ENCODE measurements at places on chromosomes 7 and 10. TPM values are rescaled to one million over a fixed set of nuclear protein-coding genes. Genes with fewer than 3 reads are reported as not detected.

GRCh38 chr10:91591797-91592174, 41.1 kb downstream of the PPP1R3C start:
- no peak overlapping the region for H3K27ac ChIP-seq
- H3K4me1 ChIP-seq, result no peaks in the 10 kb centered on the region
- no peaks in the 10 kb centered on the region for H3K36me3 ChIP-seq
- no peak overlapping the region for H3K4me3 ChIP-seq

GRCh38 chr10:74925291-74925690, 98.9 kb downstream of the KAT6B start:
- DNase-seq, result no peak
- H3K4me3 ChIP-seq, result no peak overlapping the region
- no peaks in the 10 kb centered on the region for H3K27me3 ChIP-seq
- no peaks in the 10 kb centered on the region for H3K36me3 ChIP-seq
- no peak overlapping the region for H3K27ac ChIP-seq

DNA sequence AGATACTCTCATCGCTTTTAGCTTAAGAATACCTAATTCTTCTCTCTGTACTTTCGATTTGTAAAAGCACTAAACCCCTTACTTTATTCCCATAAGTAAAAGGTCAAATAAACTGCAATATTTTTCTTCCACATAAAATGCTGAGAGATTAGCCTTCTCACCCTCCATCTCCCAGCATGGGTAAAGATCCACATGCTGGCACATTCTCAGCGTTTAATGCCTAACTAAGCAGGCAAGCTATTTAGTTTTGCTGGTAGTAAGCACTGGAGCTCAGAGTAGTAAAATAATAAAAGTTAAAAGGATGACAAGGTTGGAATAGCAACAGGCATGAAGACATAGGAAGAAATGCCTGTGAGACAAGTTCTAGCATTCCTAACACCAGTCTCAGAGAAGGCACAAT, 65.9 kb upstream of the NEBL start:
- no peak overlapping the region for H3K27ac ChIP-seq
- H3K4me1 ChIP-seq, result no peaks in the 10 kb centered on the region
- DNase-seq, result no peak
- no peaks in the 10 kb centered on the region for H3K36me3 ChIP-seq
- no peak overlapping the region for H3K4me3 ChIP-seq

DNA sequence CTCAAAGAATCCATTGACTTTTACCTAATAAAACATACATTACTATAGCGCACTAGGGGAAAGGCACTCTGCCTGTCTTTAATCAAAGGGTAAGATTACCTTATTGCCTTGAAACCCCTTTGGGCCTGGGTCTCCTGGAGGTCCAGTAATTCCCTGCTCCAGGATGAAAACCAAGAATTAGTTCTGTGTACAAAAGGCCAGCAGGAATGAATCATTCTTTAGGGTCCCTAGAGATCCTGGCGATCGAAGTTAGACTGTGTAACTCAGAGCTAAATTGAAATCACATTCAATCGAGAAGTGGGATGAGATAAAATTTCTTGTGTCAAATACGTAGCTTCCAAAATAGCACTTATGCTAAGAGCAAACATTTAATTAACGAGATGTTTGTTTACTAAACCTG, 29.8 kb downstream of the COL28A1 start:
- H3K27me3 ChIP-seq, result no peaks in the 10 kb centered on the region
- no peak overlapping the region for H3K4me3 ChIP-seq
- no peaks in the 10 kb centered on the region for H3K4me1 ChIP-seq
- no peaks in the 10 kb centered on the region for H3K36me3 ChIP-seq

GRCh38 chr7:104848138-104848990, 165.6 kb upstream of the KMT2E start:
- H3K27ac ChIP-seq, result no peak overlapping the region
- peak; percentile 30 for DNase-seq
- H3K4me1 ChIP-seq, result no peaks in the 10 kb centered on the region
- H3K36me3 ChIP-seq, result no peaks in the 10 kb centered on the region
- no peak overlapping the region for H3K4me3 ChIP-seq
- H3K27me3 ChIP-seq, result no peaks in the 10 kb centered on the region

DNA sequence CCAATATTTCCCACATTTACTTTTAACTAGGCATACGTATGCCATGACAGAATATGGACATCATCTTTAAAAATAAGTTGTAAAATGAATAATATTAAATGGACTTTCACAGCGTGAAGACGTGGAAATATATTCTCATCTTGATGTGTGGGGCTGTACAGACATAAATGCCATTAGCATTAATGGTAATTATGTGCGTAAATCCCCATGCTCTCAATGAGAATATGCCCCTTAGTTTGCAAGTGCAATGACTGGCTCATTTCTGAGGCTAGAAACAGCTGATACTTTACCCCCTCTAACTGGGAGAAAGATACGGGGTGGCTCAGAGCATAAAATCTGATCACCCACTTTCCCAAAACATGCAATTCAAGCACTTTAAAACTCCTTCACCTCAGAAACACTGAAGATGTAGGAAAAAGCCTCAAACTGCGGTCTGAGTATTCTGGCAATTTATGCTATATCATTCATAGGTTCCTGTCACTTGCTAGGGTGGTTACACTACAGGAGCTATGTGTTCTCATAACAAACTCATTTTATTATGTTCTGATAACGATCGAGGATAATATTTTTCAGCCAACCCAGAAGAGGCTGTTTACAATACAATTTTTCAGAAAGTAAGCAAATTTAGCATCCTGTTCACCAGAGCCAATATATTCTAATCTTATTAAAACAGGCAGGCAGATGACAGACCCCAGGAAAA, 211.8 kb downstream of the SKAP2 start:
- H3K36me3 ChIP-seq, result no peaks in the 10 kb centered on the region
- H3K27ac ChIP-seq, result no peak overlapping the region
- H3K4me1 ChIP-seq, result no peaks in the 10 kb centered on the region
- H3K27me3 ChIP-seq, result no peaks in the 10 kb centered on the region
- H3K4me3 ChIP-seq, result no peak overlapping the region

DNA sequence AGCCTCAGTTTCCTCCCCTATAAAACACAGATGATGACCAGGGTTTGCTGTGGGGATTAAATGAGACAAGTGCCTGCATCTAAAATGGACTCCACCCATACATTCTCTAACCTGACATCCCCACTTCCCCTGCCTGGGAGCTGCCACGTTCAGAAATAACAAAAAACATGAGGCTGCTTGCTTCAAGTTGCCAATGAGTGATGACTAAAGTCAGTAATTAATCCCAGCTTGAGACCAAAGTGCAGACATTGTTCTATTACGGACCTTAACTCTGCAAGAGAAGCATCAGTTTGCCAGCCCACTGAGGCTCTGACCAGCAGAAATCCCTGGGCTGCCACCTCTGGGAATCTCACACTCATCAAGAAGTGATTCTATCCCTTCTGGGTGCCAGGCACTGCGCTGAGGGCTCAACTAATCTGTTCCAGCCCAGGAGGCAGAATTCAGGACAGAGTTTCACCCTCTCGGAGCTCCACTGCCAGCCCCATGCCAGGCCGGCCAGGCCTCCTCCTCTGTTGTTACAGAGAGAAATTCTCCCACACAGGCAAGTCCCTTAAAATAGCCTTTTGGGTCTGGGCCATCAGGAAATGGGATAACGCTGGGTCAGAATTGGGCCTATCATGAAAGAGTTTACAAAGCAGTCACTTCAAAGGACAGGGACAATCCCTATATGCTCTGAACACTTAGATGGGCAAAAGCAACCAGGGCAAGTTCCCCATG, 11.4 kb downstream of the SH3PXD2A start:
- no peaks in the 10 kb centered on the region for H3K36me3 ChIP-seq
- no peaks in the 10 kb centered on the region for H3K27me3 ChIP-seq
- H3K27ac ChIP-seq, result no peak overlapping the region
- no peak overlapping the region for H3K4me3 ChIP-seq
- DNase-seq, result no peak

GRCh38 chr10:34191406-34191805, 623.7 kb downstream of the PARD3 start:
- H3K27me3 ChIP-seq, result no peaks in the 10 kb centered on the region
- no peaks in the 10 kb centered on the region for H3K4me1 ChIP-seq
- H3K27ac ChIP-seq, result no peak overlapping the region
- H3K4me3 ChIP-seq, result no peak overlapping the region
- no peaks in the 10 kb centered on the region for H3K36me3 ChIP-seq

- no peaks in the 10 kb centered on the region for H3K36me3 ChIP-seq
- no peaks in the 10 kb centered on the region for H3K27me3 ChIP-seq
- no peak for DNase-seq
- no peak overlapping the region for H3K27ac ChIP-seq
- H3K4me1 ChIP-seq, result no peaks in the 10 kb centered on the region
- no peak overlapping the region for H3K4me3 ChIP-seq
Observed at GRCh38 chr7:68682910-68683309, 915.4 kb upstream of the AUTS2 start.

DNA sequence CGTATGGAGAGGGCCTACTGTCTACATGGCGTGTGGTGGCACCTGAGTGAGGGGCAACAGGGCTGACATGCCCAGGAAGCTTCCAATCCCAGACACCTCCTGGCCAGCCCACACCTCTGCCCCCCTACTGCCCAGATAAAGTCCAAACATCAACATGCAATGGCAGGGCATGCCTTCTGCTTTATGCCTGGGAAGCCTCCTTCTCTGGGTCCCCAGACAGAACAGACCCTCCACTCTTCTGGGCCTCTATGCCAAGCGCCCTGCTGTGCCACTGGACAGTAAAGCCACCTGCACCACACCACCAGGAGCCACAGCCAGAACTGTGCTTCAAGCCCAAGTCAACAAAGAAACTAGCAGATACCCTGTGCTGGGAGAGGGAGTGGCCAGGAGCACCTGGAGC, 12.5 kb downstream of the TMEM72 start:
- DNase-seq, result no peak
- no peaks in the 10 kb centered on the region for H3K4me1 ChIP-seq
- no peaks in the 10 kb centered on the region for H3K27me3 ChIP-seq

DNA sequence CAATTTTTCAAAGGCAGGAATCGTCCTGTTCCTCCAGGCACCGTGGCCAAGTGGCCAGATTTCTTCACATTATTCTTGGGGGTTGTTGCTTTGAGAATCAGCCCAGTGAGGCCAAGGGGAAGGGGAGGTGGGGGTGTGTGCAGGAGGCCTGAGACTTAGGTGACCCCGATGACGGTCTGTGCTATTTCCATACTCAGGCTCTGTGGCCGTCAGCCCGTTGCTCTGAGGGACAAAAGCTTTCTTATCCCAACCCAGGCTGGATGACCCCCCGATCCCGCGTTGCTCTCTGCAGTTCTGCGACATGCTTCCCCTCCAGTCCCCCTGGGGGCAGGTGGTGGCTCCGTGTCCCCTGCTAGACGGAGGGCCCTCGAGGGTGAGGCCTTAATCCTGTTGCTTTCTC, 14.2 kb downstream of the DOCK1 start:
- H3K27ac ChIP-seq, result no peak overlapping the region
- no peak for DNase-seq
- no peak overlapping the region for H3K4me3 ChIP-seq

DNA sequence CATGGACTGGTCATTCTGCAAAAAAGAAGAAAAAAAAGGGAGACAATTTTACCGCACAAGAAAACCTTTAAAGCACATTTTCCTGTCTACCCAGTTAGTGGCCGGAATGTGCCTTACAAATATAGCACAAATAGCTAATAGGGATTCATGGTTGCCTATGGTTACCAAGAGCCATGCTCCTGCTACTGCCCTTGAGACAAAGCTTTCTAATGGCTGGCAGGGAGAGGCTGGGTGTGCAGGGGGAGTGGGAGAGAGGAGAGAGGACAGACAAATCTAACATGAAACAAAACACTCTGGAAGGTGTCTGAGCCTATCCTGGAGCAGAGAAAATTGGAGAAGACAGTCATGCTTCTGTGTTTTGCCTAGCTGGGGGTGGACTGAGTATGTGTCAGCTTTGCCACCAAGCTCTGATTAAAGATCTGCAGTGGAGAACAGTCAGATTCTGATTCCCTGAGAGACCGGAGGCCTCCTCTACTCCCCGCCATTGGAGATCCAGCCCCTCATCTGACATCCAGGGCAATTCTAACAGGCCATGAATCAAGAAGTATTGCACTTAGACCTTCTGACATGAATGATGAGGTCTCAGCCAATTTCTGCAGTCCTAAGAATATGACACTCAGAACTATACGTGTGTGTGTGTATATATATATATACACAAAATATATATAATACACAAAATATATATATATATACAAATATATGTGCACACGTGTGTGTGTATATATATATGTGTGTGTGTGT, 80.2 kb downstream of the PRTFDC1 start:
- peaks cover 4% of the 10 kb centered on the region for H3K4me1 ChIP-seq
- no peaks in the 10 kb centered on the region for H3K27me3 ChIP-seq
- no peak for DNase-seq
- H3K27ac ChIP-seq, result no peak overlapping the region

DNA sequence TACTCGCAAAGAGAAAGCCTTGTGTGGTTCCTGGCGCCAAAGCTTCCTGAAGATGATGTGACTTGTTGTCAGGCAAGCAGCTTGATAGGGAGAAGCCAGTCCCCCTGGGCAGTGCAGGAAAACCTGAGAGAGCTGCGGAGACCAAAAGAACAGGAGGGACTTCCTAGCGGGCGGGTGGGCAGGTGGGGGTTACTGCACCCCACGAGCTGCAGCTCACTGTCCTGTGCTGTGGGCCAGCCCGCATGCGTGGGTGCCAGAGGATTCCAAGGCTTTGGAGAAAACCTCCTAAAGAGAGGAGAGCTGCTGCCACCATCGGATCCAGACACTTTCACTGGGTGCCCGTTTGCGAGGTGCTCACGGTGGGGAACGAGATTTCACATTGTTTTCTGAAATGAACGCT, 145.1 kb downstream of the ACTR3B start:
- no peak overlapping the region for H3K4me3 ChIP-seq
- no peaks in the 10 kb centered on the region for H3K27me3 ChIP-seq
- no peak for DNase-seq
- H3K27ac ChIP-seq, result no peak overlapping the region

DNA sequence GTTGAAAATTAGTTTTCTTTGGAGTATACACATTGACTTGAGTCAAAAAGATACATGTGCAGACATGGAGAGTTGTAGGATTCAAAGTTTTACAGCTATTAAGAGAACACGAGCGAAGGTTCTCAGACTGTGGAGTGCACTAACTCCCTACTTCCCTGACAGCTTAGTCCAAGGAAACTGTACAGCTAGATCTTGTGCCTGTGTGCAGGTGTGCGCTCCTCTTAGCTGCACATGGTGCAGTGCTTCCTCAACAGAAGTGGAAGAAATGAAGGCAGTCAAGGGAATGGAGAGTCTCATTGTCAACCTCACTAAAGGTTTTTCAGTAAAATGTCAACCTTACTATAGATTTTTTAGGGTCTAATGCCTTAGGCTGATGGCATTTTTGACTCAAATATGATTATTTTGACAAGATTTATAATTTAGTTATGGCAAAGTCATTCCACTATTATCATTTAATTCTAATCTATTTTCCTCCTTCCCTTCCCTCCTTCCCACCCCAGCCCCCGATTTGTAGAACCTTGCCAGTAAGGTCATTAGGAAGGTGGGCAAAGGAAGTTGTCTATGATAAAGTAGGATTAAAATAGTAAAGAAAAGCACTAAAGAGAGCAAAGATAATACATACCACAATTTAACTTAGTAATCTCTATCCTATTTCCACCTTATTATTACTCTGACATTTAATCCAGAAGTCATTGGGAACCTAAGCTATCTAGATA, 13.6 kb downstream of the PDK4 start:
- no peaks in the 10 kb centered on the region for H3K36me3 ChIP-seq
- no peak overlapping the region for H3K27ac ChIP-seq
- H3K4me1 ChIP-seq, result no peaks in the 10 kb centered on the region
- DNase-seq, result no peak
- H3K27me3 ChIP-seq, result no peaks in the 10 kb centered on the region

- H3K4me1 ChIP-seq, result no peaks in the 10 kb centered on the region
- no peak overlapping the region for H3K27ac ChIP-seq
- no peaks in the 10 kb centered on the region for H3K27me3 ChIP-seq
- DNase-seq, result no peak
- H3K36me3 ChIP-seq, result no peaks in the 10 kb centered on the region
Observed at GRCh38 chr7:151608031-151608551, 88.4 kb upstream of the RHEB start.

The NUTM2B gene
- 1.9 TPM for total RNA-seq

The SH2D4B gene
- 0.17 TPM for total RNA-seq

The CDHR3 gene
- total RNA-seq, result 12.1 TPM

The PLAC9 gene
- not detected for total RNA-seq
